Neural progenitor cell (in vitro differentiated cells): ENCODE measurements at places on chromosomes 11 and 22.

DNA sequence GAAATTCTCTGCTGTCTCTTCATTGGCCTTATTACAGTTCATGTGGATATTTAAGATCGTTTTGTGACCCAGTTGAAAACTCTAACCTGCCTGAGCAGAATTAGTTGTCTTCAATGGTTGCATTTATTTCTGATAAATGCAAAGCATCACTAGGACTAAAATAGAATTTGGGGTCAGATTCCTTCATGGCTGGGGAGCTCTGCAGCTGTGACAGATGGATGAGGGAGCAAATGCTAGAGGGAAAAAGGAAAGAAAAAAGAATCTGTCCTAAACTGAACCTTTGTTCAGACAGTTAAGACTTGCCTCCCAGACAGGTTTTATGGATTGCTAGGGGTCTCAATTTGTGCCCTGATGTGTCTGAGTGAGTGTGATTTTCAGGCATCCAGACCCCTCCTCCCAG is 113.0 kb downstream of the SYT9 start:
- H3K27me3 ChIP-seq, result no peaks in the 10 kb centered on the region
- no peak for DNase-seq

- DNase-seq, result no peak
- H3K36me3 ChIP-seq, result no peaks in the 10 kb centered on the region
- no peaks in the 10 kb centered on the region for H3K27me3 ChIP-seq
These were observed 77.5 kb downstream of the AMOTL1 start for GRCh38 chr11:94845622-94846021.

GRCh38 chr11:116730241-116730561 is 42.6 kb downstream of the BUD13 start:
- no peaks in the 10 kb centered on the region for H3K36me3 ChIP-seq
- no peak overlapping the region for H3K27ac ChIP-seq
- H3K4me1 ChIP-seq, result peaks cover 58% of the 10 kb centered on the region
- H3K4me3 ChIP-seq, result no peak overlapping the region

GRCh38 chr11:79078999-79079398 is 361.8 kb downstream of the TENM4 start:
- peaks cover 36% of the 10 kb centered on the region for H3K4me1 ChIP-seq
- H3K27me3 ChIP-seq, result peaks cover 1% of the 10 kb centered on the region
- no peak overlapping the region for H3K27ac ChIP-seq
- DNase-seq, result no peak
- no peaks in the 10 kb centered on the region for H3K36me3 ChIP-seq

GRCh38 chr11:116881143-116881542 is 43.7 kb upstream of the APOA1 start:
- H3K36me3 ChIP-seq, result no peaks in the 10 kb centered on the region
- DNase-seq, result no peak

DNA sequence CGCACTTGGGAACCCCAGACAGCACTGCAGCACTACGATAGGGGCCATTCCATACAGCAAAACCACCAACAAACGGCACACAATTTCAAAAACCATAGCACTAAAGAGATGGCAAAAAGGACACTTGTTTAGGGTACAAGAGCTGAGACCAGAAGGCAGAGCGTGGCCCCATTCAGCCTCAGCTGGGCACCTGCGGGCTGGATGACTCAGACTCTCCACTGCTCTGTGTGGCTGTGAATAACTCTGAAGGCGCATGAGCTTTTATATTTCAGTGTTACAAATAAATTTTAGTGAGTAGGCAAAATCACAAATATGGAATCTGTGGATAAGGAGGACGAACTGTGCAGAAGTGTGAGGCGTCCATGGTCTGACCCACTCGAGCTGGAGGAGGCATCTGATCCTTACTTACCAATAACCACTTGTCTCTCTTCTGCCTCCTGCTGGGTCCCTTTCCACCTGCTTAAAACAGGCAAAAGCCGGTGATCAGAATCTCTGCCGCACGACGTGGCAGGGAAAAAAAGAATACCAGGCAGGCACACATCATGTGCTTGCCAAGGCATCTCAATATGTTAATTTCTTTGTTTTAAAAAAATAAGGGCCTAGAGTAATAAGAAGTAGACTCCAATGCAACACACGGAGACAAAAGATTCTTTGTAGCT is 325.7 kb downstream of the SHANK2 start:
- H3K36me3 ChIP-seq, result no peaks in the 10 kb centered on the region
- no peaks in the 10 kb centered on the region for H3K27me3 ChIP-seq
- H3K4me1 ChIP-seq, result peaks cover 11% of the 10 kb centered on the region
- H3K4me3 ChIP-seq, result no peak overlapping the region
- DNase-seq, result peak; percentile 36

- H3K4me1 ChIP-seq, result no peaks in the 10 kb centered on the region
- no peaks in the 10 kb centered on the region for H3K36me3 ChIP-seq
- no peaks in the 10 kb centered on the region for H3K27me3 ChIP-seq
- H3K4me3 ChIP-seq, result peak overlapping the region; percentile 25
These were observed 63.4 kb downstream of the MYO7A start for GRCh38 chr11:77191429-77191822.

- H3K4me3 ChIP-seq, result no peak overlapping the region
- no peak overlapping the region for H3K27ac ChIP-seq
- peaks cover 18% of the 10 kb centered on the region for H3K4me1 ChIP-seq
- DNase-seq, result no peak
- H3K27me3 ChIP-seq, result peaks cover 82% of the 10 kb centered on the region
These were observed 2.5 kb downstream of the FGF3 start for GRCh38 chr11:69816671-69817070.

DNA sequence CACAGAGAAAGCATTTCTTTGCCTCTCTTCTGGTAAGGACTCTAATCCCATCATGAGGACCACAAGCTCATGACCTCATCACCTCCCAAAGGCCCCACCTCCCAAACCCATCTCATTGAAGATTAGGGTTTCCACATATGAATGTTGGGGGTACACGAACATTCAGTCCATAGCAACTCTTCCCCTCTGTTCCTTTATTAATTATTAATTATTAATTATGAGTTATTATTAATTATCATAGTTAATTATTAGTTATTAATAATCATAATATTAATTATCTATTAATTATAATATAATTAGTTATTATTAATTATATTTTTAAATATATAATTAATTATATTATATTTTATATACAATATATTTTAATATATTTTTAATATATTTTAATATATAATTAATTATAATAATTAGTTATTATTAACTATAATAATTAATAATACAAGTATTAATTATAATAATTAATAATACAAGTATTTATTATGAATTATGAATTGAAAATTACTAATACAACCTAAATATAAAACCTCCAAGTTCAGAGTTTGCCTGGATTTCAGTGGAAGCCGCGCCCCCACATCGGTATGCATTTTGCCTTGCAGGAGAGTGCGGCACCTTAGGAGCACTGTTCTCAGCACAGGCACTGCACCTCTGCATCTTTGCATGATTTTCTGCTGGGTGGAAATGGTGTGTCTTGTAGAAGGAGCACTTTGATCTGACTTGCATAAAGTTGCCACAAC is 128.0 kb upstream of the FGF3 start:
- no peak overlapping the region for H3K27ac ChIP-seq
- DNase-seq, result no peak
- no peak overlapping the region for H3K4me3 ChIP-seq
- no peaks in the 10 kb centered on the region for H3K36me3 ChIP-seq

DNA sequence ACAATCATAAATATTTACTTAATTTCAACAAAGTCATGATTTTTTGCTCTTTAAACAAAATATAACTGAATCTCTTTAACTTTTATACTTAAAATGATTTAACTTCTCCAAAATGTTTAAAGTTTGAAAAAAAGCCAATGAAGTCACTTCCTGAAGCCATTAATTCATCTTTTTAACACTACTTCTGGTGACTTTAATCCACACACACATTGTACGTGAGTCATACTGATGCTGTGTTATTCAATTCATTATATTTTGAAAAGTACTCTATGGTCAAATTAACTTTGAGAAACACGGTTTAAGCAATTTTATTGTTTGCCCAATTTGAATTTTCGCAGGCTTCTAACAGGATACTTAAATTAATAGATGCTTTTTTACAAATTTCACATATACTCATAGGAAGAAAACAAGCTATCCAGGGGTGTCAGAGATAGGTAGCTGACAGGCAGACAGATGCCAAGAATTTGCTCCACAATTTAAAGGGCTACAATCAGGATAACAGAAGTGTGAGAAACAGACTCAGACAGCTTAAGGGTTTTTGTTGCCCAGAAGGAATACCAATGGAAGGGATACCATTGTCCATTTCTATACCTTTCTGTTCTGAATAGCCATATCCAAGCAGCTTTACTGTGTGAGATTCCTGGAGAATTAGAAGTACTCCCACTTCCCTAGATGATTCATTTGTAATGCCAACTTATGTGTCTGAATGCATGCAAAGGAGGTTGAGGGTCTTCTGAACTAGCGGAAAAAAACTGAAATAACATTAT is 118.4 kb downstream of the RBFOX2 start:
- peaks cover 33% of the 10 kb centered on the region for H3K4me1 ChIP-seq
- DNase-seq, result peak; percentile 50
- H3K4me3 ChIP-seq, result no peak overlapping the region
- H3K27me3 ChIP-seq, result no peaks in the 10 kb centered on the region
- H3K27ac ChIP-seq, result peak overlapping the region; percentile 11

DNA sequence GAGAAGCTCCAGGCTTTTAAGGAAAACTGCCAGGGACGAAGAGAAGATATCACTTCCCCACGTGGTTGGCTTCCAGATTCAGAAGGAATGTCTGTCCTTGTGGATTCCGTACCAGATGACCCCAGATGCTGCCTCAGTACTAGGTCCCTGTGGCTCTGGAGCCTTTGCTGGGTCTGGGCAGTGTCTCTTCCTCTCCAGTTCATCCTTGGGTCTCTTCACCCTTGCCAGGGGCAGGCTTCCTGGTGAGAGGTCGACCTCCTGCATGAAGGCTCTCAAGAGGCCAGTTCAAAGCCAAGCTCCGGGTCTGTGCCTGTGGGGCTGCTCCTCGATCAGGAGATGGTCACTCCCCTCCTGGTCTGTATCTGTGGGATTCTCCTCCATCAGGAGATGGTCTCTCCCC is 74.7 kb upstream of the B3GAT1 start:
- DNase-seq, result no peak
- H3K4me3 ChIP-seq, result no peak overlapping the region
- H3K27ac ChIP-seq, result no peak overlapping the region

DNA sequence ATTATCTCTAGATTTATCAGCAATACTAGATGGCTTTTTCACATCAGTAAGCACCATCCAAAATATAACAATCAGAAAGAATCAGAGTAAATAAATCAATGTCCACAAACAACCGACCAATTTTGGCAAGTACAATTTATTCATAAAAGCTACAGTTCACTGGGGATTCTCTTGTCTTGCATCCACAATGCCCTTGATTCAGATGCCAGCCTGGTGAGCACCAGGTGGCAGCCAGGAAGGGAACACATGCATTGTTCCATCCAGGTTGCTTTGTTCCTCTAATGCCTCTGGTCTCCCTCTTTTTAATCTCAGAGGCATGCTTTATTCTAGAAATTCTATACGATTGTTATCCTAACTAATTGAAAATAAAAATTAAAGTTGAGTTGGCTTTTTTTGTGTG is 242.1 kb upstream of the KIRREL3 start:
- no peaks in the 10 kb centered on the region for H3K27me3 ChIP-seq
- no peak for DNase-seq
- peaks cover 15% of the 10 kb centered on the region for H3K4me1 ChIP-seq
- H3K36me3 ChIP-seq, result no peaks in the 10 kb centered on the region
- no peak overlapping the region for H3K27ac ChIP-seq

- peak overlapping the region; percentile 74 for H3K4me3 ChIP-seq
- DNase-seq, result peak; percentile 74
- H3K27me3 ChIP-seq, result no peaks in the 10 kb centered on the region
- H3K27ac ChIP-seq, result peak overlapping the region; percentile 67
- H3K4me1 ChIP-seq, result peaks cover 11% of the 10 kb centered on the region
- H3K36me3 ChIP-seq, result no peaks in the 10 kb centered on the region
These were observed 697 bp downstream of the RNF169 start for GRCh38 chr11:74749127-74749964.

- H3K27me3 ChIP-seq, result no peaks in the 10 kb centered on the region
- peaks cover 4% of the 10 kb centered on the region for H3K4me1 ChIP-seq
- no peak overlapping the region for H3K4me3 ChIP-seq
- no peak for DNase-seq
- no peaks in the 10 kb centered on the region for H3K36me3 ChIP-seq
- H3K27ac ChIP-seq, result no peak overlapping the region
These were observed 44.6 kb upstream of the PPARA start for GRCh38 chr22:46105494-46106278.

- H3K4me3 ChIP-seq, result peak within 1 kb of the TSS; percentile 93
- no peak for DNase-seq
- no peaks in the 10 kb centered on the region for H3K27me3 ChIP-seq
- H3K27ac ChIP-seq, result peak within 1 kb of the TSS; percentile 96
- H3K36me3 ChIP-seq, result peaks cover 20% of the 10 kb centered on the region
- H3K4me1 ChIP-seq, result peaks cover 26% of the 10 kb centered on the region
These were observed at the start of gene AASDHPPT for GRCh38 chr11:106077609-106078455. Gene AASDHPPT, plus strand, starts transcription at chr11:106077662. Its CDS starts 49 bp downstream, at chr11:106077711.

GRCh38 chr11:134578807-134579723 is 167.0 kb upstream of the B3GAT1 start:
- peaks cover 14% of the 10 kb centered on the region for H3K4me1 ChIP-seq
- H3K27ac ChIP-seq, result no peak overlapping the region
- no peaks in the 10 kb centered on the region for H3K36me3 ChIP-seq

- no peaks in the 10 kb centered on the region for H3K27me3 ChIP-seq
- peak; percentile 4 for DNase-seq
- no peaks in the 10 kb centered on the region for H3K36me3 ChIP-seq
- no peak overlapping the region for H3K4me3 ChIP-seq
- H3K4me1 ChIP-seq, result no peaks in the 10 kb centered on the region
- H3K27ac ChIP-seq, result no peak overlapping the region
These were observed 498.2 kb downstream of the KCNA4 start for GRCh38 chr11:29518389-29519174.

DNA sequence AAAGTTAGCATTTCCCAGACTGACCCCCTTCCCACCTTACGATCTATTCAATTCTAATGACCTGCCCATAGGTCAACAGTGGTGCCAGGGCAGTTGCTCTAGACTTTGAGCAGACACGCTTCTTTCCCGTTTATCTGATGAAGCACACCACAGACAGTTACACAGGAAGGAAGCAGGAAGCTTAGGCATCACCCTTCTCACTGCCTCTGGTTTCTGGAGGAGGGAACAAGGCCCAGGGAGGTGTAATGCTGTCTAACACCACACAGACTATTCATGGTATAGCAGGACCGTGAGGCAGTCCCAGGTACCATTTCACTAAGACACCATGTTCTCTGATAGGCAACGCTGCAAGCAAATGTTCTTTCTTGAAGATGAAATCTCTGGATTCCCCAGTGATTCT is 279.4 kb downstream of the NTM start:
- peaks cover 14% of the 10 kb centered on the region for H3K4me1 ChIP-seq
- DNase-seq, result no peak
- no peaks in the 10 kb centered on the region for H3K36me3 ChIP-seq

GRCh38 chr11:6474806-6475500 is 1.2 kb upstream of the TRIM3 start:
- DNase-seq, result no peak
- no peaks in the 10 kb centered on the region for H3K36me3 ChIP-seq
- no peak overlapping the region for H3K27ac ChIP-seq
